Mesenteric fat pad (tissue), 1 donor: ENCODE measurements at places on chromosomes 7 and 10. TPM values are rescaled to one million over a fixed set of nuclear protein-coding genes. Genes with fewer than 3 reads are reported as not detected.

DNA sequence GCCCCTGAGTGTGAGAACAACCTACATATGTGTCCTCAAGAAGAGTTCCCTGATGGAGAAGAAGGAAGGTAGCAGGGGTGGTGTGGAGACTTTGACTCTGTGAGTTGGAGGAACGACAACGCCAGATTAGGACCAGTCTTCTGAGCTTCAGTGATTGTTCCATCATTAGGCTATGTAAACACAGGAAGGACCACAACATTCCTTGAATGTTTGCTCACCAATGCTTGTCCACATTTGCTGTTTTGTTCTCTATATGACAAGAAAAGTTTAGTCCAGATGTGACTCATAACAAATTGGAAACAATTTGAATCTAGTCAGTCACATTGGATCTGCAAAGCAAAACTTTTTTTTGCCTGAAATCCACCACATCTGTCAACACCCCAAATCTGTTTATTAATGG, 62.7 kb downstream of the ENTPD1 start:
- DNase-seq, result no peak

GRCh38 chr7:151310578-151310977, 31.0 kb upstream of the NUB1 start:
- no peak for DNase-seq

DNA sequence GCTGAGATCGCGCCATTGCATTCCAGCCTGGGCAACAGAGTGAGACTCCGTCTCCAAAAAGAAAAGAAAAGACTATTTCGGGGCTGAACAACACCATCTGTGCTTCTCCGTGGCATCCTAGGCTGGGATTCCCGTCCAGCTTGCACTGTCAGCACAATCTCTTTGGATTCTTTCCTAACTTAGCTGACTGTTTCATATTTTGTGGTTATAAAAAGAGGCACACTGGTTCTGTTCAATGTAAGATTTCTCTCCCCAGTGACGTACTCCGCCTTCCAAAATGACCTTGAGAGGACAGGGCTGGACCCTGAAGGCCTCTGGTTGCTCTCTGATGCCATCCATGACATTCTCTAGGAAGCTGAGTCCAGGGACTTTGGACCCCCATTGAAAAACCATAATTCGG, 8.8 kb downstream of the ZNHIT1 start:
- DNase-seq, result no peak

HOXA2 gene
- total RNA-seq, result 1.2 TPM

DNA sequence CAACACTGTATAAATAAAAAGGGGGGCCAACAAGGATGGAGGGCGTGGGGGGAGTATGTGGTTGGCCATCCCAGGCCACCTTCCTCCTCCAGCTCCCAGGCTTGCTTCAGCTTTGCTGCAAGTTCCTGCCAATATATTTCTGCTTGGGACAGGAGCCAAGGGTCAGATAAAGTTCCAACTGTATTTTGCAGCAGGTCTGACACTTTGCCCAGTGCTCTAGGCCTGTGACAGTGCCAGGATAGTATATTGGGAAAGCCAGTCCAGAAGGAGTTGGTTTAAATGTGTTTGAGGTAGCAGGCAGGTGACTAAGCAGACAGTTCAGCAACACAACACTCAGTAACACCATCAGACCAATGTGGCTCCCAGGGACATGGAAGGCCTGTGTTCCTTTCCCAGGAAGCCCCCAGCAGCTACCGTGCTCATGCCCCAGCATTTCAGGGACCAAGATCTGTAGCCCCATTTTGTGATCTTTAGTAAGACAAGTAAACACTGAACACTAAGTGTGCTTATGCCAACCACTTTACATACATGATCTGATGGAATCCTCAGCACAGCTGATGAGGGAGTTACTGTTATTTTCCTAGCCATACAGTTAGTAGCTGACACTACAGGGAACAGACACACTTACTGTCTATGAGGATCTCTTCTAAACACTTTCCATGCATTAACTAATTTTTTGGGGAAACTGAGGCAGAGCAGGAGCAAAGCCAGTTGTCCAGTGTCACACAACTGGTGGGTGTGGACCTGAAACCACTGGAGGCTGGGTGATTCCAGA, 38.9 kb downstream of the DNAJB12 start:
- DNase-seq, result no peak

- DNase-seq, result no peak
These were observed 55.6 kb downstream of the NRF1 start for GRCh38 chr7:129667116-129667515.

GRCh38 chr10:22280078-22280477, 36.1 kb upstream of the COMMD3 start:
- DNase-seq, result no peak

GRCh38 chr7:31370609-31371008, 30.1 kb upstream of the NEUROD6 start:
- no peak for DNase-seq

OR2A7 gene
- 3.8 TPM for total RNA-seq

DNA sequence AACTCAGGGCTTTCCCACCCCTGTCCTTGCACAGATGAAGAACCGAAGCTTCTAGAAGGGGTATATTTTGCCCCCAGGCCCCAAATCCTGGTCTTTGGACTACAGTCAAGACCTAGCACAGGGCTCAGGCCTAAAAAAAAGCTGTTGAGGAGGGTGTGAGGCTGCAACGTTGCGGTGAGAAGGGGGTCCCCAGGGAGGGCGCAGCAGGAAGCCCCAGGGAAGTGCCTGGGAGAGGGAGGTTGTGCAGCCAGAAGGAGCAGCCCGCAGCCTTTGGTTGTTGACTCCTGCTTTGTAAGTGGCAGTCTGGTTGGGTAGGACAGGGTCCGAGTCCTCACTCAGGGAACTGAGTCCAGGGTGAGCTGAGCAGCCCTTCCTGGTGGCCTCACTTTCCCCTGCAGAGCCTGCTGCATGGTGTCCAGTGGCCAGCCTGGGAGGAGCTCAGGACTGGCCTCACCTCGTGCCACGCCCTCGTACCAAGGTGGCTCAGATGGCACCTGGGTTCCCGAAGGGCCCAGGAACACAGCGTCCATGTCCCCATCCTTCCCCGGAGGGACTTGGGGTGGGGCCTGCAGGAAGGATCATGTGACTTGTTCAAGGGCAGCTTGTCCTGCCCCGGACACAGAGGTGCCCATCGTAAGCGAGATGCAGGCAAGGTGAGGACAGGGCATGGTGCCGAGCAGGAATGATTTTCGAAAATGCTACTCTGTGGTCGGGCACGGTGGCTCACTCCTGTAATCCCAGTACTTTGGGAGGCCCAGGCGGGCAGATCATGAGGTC, 166.4 kb upstream of the TNRC18 start:
- no peak for DNase-seq

DNA sequence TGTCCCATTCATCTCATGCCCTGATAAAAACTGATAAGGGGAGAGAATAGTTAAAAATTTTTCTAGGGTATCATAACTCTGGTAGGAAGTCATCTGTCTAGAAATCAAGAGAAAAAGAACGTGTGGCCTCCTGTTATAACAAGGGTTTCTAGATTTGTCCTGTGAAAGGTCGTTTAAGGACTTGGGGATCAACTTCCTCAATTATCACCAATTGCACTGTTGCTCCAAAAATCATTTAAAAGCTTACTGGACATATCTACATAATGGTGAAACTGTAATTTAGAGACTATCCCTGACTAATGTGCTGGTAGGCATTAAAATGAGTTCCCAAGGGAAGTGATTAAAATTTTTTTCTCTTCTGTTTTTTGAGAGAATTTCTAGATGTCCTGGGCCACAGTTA, 58.2 kb downstream of the GPR141 start:
- DNase-seq, result no peak

GRCh38 chr10:90148116-90148855, 446.9 kb downstream of the KIF20B start:
- no peak for DNase-seq

DNA sequence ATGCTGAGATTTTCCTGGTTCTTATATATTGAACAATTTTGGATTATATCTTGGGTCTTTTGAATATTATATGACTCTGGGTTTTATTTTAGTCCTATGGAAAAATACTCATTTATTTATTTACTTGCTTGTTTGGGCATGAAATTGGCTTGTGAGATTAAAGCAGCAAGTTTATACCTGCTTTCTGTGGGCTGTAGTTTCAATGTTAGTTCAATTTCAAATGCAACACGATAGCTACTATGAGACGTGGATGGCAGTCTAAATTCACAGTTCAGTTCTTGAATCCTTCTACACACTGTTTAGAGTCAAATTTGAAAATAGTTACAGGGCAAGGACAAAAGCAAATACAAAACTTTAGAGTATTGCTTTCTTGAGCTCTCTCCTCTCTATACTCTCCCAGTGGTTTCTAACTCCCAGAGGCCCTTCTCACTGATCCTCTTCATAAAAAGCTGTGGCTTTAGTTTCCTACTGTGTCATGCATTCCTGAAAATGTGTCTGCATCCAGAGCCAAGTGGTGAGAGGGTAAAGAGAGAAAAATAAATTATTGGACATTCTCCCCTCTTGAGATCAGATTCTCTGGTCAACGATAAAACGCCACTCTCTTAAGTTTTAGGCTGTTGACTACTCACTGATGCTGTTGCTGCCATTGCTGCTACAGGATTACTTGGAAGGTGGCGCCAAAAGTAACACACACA, 34.4 kb downstream of the POLR1F start:
- no peak for DNase-seq

GRCh38 chr10:104406715-104407650, 53.4 kb downstream of the CFAP58 start:
- no peak for DNase-seq

TAF3 gene
- 8.3 TPM for total RNA-seq

FAM25A gene
- not detected for total RNA-seq

ZNF777 gene
- 9.2 TPM for total RNA-seq

GRCh38 chr7:100122568-100122967, 3.1 kb downstream of the CNPY4 start:
- no peak for DNase-seq

DNA sequence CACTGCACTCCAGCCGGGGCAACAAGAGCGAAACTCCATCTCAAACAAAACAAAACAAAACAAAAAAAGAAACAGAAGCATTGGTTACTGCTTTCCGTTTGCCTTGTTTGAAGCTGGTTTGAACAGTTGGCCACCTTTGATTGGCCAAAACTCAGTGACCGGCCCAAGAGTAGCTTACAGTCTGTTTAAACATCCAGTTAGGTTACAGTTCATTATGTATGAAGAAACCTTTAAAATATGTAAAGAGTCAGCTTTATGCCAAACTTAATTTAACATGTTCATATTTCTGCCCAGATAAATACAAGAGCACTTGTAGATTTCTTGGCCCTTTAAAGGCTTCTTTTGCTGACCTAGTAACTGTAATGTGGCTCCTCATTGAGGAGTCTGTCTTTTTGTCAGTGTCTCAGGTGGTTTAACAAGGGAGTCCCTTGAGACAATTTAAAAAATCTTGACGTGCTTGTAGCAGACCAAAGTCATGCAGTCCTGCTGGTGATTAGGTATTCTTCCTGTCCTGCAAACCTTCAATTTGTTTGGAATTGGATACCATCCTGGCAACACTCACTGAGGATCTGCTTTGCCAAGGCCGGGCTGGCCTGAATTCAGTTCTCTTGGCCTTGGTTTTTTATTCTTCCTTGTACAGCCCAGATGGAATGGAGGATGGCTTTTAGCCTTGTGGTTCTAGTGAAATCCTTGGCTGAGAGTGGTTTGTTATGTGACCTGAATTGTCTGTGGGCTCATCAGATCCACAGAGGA, 128.9 kb downstream of the PLXDC2 start:
- no peak for DNase-seq

H2BK1 gene
- total RNA-seq, result not detected

- DNase-seq, result no peak
These were observed 22.6 kb downstream of the PODXL start for GRCh38 chr7:131533566-131534561.

- no peak for DNase-seq
These were observed 258.5 kb upstream of the AOAH start for GRCh38 chr7:36982766-36983165.

- no peak for DNase-seq
These were observed at the start of gene HELLS for GRCh38 chr10:94545391-94546048. HELLS (plus strand) TSS chr10:94545788; CDS start chr10:94545922, 134 bp downstream.

- DNase-seq, result no peak
These were observed 575.0 kb upstream of the LRRTM3 start for GRCh38 chr10:66350622-66351399.

JAKMIP3 gene
- 0.48 TPM for total RNA-seq

GRCh38 chr10:12733271-12733670, 268.2 kb downstream of the CCDC3 start:
- DNase-seq, result no peak

- no peak for DNase-seq
These were observed 113.1 kb upstream of the RNF32 start for GRCh38 chr7:156527458-156527890.

DNA sequence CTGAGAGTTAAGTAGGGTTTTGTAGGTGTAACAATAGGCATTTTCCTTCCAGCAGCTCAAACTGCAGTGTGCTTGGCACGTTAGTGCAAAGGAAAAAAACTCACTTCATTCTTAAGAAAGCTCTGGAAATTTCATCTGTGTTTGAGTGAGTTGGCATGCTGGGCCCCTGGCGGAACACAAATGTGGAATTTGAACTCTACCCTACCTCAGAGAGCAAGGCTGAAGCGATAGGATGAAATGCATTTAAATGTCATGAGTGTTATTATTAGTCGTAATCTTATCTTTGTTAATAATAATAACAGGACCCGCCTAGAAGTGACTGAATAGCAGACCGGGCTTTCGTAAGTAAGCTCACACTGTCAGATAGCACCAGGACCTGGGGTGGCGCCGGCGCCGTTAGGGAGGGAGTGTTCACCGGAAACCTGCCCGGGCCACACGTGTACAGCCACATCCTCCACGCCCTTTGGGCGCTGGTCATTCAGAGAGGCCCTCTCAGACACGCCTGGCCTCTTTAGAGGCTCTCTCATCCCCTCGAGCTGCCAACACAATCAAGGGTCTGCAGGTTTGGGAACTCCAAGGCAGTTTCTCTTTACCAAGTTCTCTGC, 63.5 kb downstream of the GRK5 start:
- peak; percentile 94 for DNase-seq

- DNase-seq, result no peak
These were observed 51.3 kb downstream of the POLL start for GRCh38 chr10:101536800-101537199.

- no peak for DNase-seq
These were observed 1601.9 kb downstream of the REEP3 start for GRCh38 chr10:65123120-65123519.

ASB15 gene
- not detected for total RNA-seq

CALY gene
- not detected for total RNA-seq

BZW2 gene
- 41.9 TPM for total RNA-seq

THSD7A gene
- 6.0 TPM for total RNA-seq

DNA sequence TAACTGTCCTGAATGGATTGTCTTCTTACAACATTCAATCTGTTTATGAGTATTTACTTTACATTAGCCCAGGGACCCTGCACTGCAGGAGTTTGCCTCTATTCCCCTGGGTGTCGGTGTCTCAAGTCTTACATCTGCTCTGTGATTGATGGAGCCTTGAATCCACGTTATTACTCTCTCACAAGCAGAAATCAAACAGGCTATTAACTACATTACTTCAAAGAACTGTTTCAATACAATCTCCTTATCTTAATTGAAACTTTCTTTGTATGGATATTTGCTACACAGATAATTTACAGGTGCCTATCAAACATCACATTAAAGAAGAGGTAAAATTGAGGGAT, 3.1 kb upstream of the ARID5B start:
- no peak for DNase-seq

CREB5 gene
- 45.3 TPM for total RNA-seq
